ENCODE measurements at places on chromosomes 12 and 14. TPM values are rescaled to one million over a fixed set of nuclear protein-coding genes. Genes with fewer than 3 reads are reported as not detected.

The DHRS2 gene
- total RNA-seq = not detected

The NKX2-1 gene
- total RNA-seq = not detected

The PZP gene
- total RNA-seq = 0.87 TPM

- DNase-seq = peak; percentile 72
These were observed at the start of gene IKZF4 for GRCh38 chr12:56020423-56021184. Gene IKZF4, plus strand, starts transcription at chr12:56021043. Its CDS starts 451 bp downstream, at chr12:56021494.

- no peak for DNase-seq
These were observed 36.9 kb upstream of the PRIMA1 start for GRCh38 chr14:93825235-93825553.

DNA sequence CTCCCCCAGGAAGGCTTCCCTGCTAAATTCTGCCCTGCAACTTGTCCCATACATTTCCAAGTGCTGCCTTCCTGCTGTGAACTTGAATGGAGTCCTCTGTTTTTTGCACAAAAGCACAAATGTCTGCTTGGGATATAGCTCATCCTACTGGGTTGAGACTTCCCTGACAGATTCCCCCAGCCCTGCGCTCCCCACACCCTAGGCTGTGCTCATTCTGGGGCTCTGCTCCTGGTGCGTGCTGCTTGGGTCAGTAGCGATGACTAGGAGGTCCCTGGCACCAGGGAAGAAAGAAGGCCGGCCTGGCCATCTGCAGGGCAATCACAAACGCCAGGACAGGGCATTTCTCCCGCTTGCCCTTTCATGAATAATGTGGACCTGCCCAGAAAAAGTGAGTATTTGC lies 29.2 kb upstream of the FKBP4 start:
- DNase-seq = no peak

DNA sequence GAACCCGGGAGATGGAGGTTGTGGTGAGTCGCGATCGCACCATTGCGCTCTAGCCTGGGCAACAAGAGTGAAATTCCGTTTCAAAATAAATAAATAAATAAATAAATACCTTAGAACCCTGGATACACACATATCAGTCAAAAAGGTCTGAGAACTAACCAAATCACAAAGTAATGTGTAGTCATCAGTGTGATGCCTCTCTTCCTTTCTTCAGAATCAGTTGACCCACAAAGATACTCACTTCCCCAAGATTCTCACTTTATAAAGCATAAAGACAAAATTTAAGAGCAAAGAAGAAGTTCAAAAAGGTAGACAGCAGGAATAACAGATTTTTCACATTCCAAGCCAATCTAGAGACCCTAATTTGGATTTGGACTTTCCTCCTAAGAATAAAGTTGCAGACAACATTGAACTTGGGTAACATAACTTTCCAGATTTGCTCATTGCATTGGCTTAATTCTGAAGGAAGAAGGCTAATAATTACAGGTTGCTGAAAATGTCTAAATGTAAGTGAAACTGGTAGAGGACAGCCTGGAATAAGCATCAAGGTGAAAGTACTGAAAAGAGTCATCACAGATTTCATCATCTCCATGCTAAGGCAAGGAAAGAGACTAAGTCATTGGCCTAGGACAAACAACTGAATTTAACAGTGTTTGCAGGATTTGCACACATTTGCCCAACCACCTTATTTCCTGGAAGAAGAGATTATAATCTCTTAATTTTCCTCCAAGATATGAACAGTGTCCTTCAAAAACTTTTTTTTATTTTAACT lies 17.4 kb downstream of the TMED10 start:
- DNase-seq = no peak

Data from aorta (tissue), 5 donors.